Fibroblast of villous mesenchyme (primary cell): ENCODE measurements at places on chromosomes 6 and 20. TPM values are rescaled to one million over a fixed set of nuclear protein-coding genes. Genes with fewer than 3 reads are reported as not detected.
A peak's percentile ranks its signal among the peaks of the same experiment; 100 is the strongest.

The PHACTR1 gene
- 0.32 and 0.43 TPM in 2 replicates for total RNA-seq

The SPDEF gene
- under 0.01 TPM in 2 replicates for total RNA-seq

- DNase-seq: no peak
Measured at GRCh38 chr6:31534521-31535040, 5.8 kb downstream of the MCCD1 start.

- DNase-seq: no peak
Measured at GRCh38 chr20:19396460-19397081, 184.1 kb downstream of the SLC24A3 start.

DNA sequence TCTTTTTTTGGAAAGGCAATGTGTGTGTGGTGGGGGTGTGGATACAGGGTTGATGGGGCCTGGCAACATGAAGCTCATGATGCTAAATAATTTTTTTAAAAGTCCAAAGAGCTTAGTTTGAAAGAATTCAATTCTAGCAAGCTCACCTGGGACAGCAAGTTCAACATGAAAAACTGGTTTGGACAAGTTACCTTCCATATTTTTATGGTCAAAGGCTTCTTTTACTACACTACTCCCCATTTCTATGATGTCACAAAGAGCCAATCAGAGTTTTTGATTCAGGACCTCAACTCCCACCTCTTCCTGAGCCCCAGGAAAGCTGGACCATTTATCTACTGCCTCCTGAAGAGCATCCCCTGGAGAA is 66.1 kb upstream of the CTNNBL1 start:
- DNase-seq: no peak

DNA sequence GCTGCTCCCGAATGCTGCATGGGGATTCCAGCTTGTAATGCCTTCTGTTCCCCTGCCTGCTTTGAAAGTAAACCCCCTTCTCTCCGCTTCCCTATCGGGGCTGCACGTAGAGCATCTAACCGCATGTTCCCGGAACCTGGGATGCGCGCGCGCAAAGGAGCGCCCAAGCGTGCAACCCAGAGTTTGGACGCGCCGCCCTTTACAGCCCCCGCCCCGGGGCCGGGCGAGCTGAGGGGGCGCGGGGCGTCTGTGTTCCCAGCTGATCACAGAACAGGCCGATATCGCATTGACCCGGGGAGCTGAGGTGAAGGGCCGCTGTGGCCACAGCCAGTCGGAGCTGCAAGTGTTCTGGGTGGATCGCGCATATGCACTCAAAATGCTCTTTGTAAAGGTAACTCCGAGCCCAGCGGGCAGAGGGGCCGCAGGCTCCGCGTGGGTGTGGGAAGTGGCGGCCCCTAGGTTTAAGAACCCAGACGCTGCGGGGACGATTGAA is 1.4 kb downstream of the LAMP5 start:
- DNase-seq: no peak

- peak; percentile 93 for DNase-seq
Measured at GRCh38 chr20:8129211-8129976, 2.7 kb upstream of the PLCB1 start.

- peak; percentile 83 for DNase-seq
Measured at GRCh38 chr20:56400001-56400640, 7.7 kb downstream of the CSTF1 start.

The FOXA2 gene
- under 0.01 TPM in 1 of 2 replicates, not detected in the other for total RNA-seq

The CASS4 gene
- total RNA-seq: 1.3 and 3.5 TPM in 2 replicates

- DNase-seq: peak; percentile 29
Measured at GRCh38 chr20:4728120-4728760, 6.5 kb downstream of the PRND start.

The ADISSP gene
- total RNA-seq: 26.8 and 34.8 TPM in 2 replicates

DNA sequence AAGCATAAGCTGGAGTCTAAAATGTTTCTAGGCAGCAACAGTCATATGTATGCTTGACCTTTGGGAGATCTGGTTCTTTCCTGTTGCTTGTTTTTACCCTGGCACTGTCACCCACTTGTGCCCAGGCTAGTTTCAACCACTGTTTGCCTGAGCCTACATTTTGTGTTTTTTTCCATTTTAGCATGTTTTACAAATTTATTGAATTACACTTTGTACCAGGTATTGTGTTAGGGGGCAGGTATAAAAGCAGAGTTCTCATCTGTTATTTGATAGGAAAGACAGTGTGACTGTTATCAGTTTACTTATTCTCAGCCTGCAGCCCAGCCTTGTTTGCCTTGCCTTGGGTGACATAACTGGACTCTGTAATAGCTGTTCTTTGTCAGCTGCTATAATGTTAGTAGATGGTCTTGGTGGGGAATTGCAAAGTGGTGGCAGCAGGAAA is 147.0 kb downstream of the CDKAL1 start:
- DNase-seq: no peak

GRCh38 chr6:116390581-116390980 is 19.8 kb downstream of the DSE start:
- DNase-seq: no peak

GRCh38 chr6:100305209-100305869 is 159.4 kb downstream of the SIM1 start:
- no peak for DNase-seq

DNA sequence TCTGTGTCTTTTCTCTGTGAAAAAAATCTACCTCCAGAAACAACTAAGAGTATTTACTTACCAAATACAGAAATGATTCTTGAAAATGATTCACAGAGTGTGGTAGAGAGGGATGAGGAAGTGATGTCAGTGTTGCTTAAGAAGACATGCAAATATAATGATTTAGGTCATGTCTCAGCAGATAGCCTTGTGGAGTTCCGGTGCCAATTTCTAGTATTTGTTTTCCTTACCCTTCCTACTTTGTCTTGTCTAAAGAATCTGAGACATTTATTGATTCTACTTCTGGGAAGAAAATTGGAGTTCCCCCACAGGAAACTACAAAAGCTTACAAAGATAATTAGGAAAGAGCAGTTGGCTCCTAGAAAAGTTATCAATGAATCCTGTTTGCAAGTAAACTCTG is 68.8 kb downstream of the GJA1 start:
- peak; percentile 79 for DNase-seq

DNA sequence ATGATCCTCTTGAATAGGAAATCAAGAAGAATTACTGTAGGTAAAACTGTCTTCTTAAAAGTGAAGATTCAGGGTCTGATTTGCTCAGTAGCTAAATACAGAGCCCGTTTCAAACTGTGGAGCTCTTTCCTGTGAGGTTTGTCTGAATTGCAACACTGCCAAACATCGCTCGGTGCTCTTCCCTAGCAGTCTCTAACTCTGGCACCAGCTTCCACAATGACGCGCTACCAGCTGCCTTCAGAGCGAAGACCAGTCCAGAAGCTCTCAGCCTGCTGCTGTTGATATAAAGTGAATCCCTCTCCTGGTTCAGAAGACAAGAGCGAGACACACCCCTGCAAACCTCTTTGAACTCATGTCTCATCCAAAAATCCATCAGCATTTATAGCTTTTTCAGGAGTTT is 447.0 kb downstream of the LMBRD1 start:
- DNase-seq: no peak

- no peak for DNase-seq
Measured at GRCh38 chr6:52276130-52276529, 8.4 kb downstream of the MCM3 start.

The ZNF311 gene
- total RNA-seq: 0.43 and 0.97 TPM in 2 replicates

The CCN2 gene
- total RNA-seq: 177 and 217 TPM in 2 replicates

- peak; percentile 40 for DNase-seq
Measured at GRCh38 chr6:148296771-148297170, 45.9 kb upstream of the SASH1 start.

The BMP6 gene
- total RNA-seq: under 0.01 and 1.7 TPM in 2 replicates

The TRDN gene
- not detected in 2 replicates for total RNA-seq

- peak; percentile 63 for DNase-seq
Measured at GRCh38 chr6:151475653-151476523, 17.9 kb upstream of the CCDC170 start.

The CAGE1 gene
- under 0.01 TPM in 2 replicates for total RNA-seq

GRCh38 chr6:4916954-4917561 is 86.8 kb downstream of the RPP40 start:
- no peak for DNase-seq

DNA sequence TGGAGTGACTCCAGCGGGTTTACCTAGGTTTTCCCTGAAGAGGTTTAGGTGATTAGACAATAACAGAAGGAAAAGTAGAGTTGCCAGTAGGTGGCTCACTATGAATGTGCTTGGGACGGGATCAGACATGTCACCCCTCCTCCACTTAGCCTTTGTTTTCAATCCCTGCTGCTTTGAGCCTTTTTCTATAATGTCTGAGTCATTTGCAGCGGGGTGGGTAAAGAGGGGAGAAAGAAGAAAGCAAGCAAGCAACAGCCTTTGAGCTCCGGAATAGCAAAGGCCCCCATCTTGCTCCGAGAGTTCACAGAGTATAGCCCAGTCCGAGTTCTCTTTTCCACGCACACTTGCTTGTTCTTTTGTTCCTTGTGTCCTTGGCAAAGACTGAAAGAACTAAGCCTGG is 129.1 kb downstream of the PACRG start:
- peak; percentile 69 for DNase-seq

- DNase-seq: no peak
Measured at GRCh38 chr20:549722-550496, 6.3 kb upstream of the CSNK2A1 start.

- DNase-seq: no peak
Measured at GRCh38 chr20:62208795-62209755, 11.0 kb downstream of the HRH3 start.

DNA sequence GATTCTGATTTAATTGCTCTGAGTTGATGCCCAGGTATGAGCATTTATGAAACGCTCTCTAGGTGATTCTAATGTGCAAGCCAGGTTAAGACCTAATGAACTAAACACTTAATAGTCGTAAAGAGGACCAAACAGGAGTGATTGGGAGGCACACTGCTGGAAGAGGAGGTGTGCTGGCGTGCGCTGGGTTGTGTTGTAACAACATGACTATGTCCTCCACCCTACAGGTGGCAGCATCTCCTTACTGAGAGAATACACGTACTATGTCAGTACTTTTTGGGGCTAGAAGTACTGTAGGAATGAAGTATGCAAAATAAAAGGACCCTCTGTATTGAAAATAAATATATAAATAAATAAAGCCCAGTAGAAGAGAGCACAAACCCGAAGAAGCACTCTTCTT is 11.9 kb downstream of the C6orf89 start:
- DNase-seq: peak; percentile 38

The SLA2 gene
- total RNA-seq: not detected in 2 replicates

The RFX6 gene
- total RNA-seq: not detected in 2 replicates

The SRSF3 gene
- 445 and 462 TPM in 2 replicates for total RNA-seq
